Endothelial cell (in vitro differentiated cells): ENCODE measurements at places on chromosomes 4 and X.

DNA sequence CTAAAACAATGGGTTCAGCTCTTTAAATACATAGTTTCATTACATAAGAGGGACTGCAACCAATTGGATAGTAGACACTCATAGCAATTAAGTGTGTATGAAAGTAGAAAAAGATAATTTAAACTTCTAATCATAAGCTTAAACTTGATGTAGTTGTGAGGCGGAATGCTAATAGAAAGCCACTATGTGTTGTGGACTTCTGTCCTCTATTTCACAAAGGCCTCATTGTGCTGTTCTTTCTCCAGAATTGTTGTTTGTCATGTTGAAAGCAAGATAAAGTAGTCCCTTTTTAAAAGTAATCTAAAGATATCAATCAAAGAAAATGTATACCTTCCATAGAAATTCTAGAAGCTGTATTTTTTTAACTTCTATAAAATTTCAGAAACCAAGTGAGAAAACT, 329.4 kb downstream of the KLHL4 start:
- no peak for DNase-seq

DNA sequence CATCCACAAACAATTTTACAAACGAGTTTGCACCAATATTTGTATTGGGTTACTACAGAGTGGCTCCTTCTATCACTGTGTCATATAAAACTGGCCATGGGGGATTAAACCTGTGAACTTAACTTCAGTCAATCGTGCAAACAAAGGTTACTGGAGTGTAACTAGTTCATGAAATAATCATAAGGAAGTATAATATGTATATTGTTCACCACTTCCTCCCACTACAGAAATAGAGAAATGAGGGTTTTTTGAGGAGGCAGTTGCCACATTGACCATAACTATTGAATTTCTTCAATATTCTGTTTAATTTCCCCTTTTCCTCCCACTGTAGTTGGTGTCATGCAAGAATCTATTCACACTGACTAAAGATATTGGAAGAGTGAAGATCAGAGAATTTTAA, at the start of gene GPR82:
GPR82 (plus strand) TSS at position 356 of the 400 bp plus-strand sequence. CDS start 2,846 bp downstream, outside the sequence.
- DNase-seq = no peak

GRCh38 chrX:65524139-65524538, 10.4 kb downstream of the LAS1L start:
- DNase-seq = no peak

DNA sequence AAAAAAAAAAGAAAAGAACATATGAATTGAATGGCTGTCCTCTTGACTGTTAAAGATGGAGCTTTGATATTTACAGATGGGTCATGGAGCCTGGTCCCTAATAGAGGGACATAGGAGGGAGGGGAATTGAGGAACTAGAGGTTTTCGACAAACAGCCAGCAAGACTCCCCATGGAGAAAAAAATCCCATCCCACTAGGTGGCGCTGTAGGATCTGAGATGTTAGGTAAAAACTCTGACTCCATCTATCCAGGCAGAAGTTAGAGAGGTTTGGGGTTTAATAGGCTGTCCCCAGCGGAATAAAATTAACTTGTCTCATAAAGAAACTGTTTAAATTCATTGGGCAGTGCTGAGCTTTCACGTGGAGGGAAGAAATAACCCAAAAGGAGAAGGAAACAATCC, 45.9 kb downstream of the HMGB2 start:
- DNase-seq = peak; percentile 63

DNA sequence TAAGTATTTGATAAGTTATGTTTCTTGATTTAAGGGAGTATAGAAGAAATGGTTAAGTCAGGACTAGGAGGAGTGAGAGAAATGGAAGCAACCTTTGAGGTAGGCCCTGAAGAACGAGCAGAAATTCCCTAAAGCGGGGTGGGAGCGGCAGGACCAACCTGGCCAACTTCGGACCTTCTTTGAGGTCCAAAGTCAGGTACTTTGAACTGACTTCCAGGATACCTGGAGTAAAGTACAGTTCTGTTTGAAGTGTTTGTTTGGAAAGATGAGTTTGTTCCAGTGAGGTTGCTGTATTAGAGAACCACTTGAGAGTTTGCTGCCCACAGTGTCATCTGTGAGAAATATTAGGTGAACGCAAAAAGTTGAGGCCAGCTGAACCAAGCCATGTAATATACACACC, 11.7 kb downstream of the RNF4 start:
- DNase-seq = no peak

DNA sequence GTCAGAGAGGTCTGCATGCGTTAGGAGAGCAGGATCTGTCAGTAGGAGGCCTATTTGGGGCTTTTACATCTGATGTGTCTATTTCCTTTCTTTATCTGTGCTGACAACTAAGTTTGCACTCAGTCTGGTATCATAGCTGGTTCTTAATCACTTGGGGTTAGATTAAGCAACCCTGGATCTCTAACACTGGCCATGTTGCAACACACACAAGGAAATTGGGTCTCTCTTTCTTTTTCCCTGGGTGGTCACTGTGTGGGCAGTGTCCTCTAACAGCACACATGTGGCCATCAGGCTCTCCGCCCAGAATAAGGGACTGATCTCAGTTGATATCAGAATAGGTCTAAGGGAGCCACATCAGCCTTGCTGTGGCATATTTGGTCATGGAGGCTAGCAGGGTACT, 38.9 kb downstream of the IGFBP7 start:
- DNase-seq = no peak

- no peak for DNase-seq
These were observed 268 bp upstream of the PRRG1 start for GRCh38 chrX:37348971-37349220.

GRCh38 chrX:19064175-19064574, 58.1 kb downstream of the ADGRG2 start:
- no peak for DNase-seq

GRCh38 chrX:154334496-154334895, 38.9 kb downstream of the TKTL1 start:
- no peak for DNase-seq

DNA sequence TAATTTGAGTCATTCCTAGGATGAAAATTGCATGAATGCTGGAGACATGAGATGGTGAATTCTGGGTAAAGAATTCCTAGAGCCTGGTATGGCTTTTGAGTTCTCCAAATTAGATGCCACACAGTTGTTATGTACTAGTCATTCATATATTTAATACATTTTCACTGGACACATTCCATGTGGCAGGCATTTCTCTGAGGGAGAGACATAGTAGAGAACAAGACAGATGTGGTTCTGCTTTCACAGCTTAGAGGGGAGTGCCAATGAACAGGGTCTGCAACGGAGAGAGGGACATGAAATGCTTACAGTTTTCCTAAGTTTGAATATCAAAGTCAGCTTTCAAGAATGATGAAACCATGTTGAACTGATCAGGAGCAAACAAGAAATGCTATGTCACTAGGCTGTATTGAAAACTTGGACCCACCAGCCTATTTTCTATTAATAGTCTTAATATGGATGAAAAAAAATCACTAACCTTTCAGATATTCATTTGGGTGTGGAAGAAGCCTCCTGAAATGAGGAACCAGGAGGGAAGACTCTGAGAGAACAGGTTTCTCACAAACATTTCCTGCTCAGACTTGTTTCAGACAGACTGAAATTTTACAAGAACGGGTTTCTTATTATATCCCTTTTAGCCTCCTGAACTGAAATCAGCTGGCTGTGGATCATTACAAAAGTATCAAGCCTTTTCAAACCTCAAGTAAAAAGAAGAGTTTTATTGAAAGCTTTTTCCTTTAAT, 276.0 kb upstream of the TET2 start:
- no peak for DNase-seq

- no peak for DNase-seq
These were observed 2.8 kb downstream of the AMELX start for GRCh38 chrX:11296051-11296450.

DNA sequence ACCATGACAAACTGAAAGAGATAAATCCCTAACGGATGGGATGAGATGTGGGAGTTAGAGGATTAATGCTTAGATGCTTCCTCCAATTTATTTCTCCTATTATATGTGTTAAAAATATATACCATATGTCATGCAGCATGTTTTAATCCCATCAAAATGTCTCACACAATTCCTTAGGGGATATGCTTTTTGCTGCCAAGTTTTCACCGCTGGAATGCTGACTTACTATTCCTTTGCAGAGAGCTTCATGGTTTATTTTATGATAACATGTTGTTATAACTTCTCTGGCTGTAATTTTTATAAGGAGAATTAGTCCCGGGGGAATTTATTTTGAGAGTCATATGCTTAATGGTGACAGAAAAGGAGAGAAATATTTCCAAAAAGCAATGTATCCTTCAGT, 670.3 kb downstream of the IL1RAPL1 start:
- no peak for DNase-seq

GRCh38 chr4:126991965-126992364, 640.8 kb upstream of the INTU start:
- no peak for DNase-seq

DNA sequence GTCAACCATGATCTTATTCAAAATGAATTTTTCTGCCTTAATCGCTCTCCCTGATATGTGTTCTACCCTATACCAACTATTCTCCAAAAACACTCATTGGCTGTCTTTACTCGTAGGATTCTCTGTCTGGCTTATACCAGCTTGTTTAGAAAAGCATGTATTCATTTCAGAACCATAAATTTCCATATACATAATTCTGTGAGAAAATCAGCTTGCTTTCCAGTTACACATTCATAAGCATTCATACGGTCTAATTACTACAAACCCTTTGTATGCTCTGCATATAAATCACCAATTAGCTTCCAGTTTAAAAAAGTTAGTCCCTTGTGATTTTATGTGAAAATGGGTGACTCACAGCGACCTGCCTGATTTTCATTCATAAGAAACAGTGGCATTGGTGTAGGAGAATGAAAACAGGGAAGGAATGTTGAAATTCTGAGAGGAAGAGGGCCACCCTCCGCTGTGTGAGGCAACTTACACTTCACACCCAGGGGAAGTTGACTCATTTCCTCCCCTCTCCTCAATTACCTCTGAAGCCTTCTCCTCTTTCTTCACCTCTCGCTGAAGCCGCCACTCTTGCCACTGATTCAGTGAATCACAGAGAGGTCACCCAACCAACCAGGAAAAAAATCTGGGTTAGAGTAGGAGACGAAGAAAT, 63.3 kb downstream of the MEPE start:
- no peak for DNase-seq

- no peak for DNase-seq
These were observed 107.3 kb upstream of the PABPC4L start for GRCh38 chr4:134308910-134309309.

DNA sequence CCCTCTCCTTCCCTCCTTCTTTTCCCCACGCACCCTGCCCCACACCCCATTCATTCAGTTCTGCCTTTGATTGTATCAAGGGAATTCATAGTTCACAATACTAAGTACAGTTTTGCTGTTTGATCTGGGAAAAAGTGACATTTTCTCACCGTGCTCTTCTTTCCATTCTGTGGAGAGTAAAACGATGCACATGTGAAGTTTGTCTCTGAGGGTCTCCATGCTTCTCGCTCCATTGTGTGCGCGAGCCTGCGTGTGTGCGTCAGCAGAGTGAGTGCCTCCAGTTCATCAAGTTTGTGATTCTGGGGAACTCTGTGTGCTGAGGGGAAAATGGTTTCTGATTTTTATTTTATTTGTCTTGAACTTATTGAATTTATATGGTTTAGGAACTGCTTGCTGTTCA, 1.9 kb downstream of the STK26 start:
- no peak for DNase-seq

- DNase-seq = no peak
These were observed 102.5 kb downstream of the ASMT start for GRCh38 chrX:1717373-1717772.

DNA sequence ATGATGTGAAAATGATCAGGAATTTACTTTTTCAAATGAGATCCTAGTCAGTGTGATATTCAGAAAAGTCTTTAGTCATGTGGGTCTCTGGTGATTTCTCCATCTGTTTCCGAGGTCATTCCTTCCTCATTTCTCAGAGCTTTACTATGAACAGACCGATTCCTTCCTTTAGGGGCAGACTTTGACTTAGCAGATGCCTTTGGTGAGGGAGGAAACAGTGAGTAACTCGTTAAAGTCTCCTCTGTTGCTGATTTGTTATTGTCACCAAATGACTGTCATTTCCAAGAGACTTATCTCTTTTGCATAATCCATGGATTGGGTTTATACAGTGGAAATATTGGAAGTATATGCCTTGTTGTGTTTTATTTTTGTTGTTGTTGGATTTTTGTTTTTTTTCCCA, 76.2 kb upstream of the CD99 start:
- DNase-seq = no peak

- DNase-seq = no peak
These were observed 2.7 kb downstream of the SLC7A11 start for GRCh38 chr4:138239491-138239890.

DNA sequence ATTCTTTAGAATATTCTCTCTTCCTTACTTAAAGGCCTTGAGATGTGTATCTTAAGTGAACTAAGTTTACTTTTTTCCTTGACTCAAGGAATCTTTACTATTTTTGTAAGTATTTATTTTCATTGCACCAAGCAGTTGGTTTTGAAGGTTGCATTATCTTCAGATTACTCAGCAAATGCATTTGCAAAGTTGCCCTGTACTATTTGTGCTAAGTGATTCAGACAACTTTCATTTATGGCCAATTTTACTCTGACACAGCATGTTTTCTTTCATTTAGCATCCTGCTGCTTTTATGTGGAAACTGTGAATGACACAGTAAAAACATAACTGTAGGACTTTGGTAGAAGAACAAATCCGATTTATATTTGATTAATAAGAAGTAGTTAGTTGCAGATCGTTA, 191.0 kb downstream of the CCSER1 start:
- no peak for DNase-seq

DNA sequence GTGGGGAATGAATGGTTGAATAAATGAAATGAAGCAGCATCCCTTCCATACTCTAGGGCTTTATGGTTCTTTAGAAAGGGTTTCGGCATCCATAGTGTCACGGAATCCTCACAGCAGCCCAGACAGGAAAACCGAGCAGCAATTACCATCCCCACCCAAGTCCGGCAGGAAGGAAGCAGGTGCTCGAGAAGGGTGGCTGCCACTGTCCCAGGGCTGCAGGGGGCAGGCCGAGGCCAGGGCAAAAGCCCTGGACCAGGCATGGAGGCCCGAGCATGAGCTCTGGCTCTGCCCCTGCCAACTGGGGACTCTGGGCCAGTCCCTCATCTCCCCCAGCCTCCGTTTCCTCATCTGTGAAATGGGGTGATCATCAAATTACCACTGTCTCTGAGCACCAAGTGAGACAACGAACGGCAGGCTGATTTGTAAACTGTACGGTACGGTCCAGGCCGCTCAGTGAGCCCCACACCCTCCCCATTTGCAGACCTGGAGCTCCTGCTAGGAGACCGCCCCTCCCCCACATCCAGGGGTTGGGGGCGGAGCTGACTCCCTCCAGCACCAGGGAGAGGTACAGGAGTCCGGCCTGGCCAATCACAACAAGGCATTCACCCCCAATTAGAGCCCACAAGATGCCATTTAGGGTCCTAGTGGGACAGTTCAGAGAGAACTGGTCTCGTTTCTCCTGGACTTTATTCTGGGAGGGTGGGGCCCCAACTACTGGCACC, 100.4 kb downstream of the WFS1 start:
- DNase-seq = no peak

- DNase-seq = no peak
These were observed 127.5 kb upstream of the RADX start for GRCh38 chrX:106484233-106484632.

- DNase-seq = peak; percentile 16
These were observed 833 bp downstream of the FGD1 start for GRCh38 chrX:54494989-54495813.

GRCh38 chr4:167452922-167453430, 218.7 kb upstream of the SPOCK3 start:
- no peak for DNase-seq
